Colonic mucosa (tissue), 4 donors: ENCODE measurements at places on chromosomes 6 and 20. TPM values are rescaled to one million over a fixed set of nuclear protein-coding genes. Genes with fewer than 3 reads are reported as not detected.
A peak's percentile ranks its signal among the peaks of the same experiment; 100 is the strongest.

GRCh38 chr6:53306819-53307347 lies 41.9 kb downstream of the ELOVL5 start:
- no peak for DNase-seq

GRCh38 chr6:50961611-50962010 lies 142.9 kb downstream of the TFAP2B start:
- DNase-seq: no peak

DNA sequence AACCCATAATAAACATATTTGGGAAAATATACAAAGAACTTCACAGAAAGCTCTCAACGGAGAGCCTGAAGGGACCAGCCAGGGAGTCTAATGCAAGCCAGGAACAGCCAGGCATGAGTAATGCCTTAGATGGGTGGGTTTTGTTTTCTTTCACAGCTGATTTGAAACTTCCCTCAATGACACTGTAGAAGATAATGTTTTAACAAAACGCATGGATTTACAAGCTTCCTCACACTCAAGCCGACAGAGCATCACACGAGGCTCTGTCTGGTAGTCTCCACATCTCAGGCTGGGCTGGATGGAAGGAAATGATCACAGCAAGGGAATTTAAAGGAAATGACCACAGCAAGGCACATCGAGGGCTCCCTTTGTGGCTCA lies 113.9 kb downstream of the GMPR start:
- DNase-seq: no peak

GRCh38 chr6:130769861-130770260 lies 57.3 kb upstream of the SMLR1 start:
- DNase-seq: no peak

DNA sequence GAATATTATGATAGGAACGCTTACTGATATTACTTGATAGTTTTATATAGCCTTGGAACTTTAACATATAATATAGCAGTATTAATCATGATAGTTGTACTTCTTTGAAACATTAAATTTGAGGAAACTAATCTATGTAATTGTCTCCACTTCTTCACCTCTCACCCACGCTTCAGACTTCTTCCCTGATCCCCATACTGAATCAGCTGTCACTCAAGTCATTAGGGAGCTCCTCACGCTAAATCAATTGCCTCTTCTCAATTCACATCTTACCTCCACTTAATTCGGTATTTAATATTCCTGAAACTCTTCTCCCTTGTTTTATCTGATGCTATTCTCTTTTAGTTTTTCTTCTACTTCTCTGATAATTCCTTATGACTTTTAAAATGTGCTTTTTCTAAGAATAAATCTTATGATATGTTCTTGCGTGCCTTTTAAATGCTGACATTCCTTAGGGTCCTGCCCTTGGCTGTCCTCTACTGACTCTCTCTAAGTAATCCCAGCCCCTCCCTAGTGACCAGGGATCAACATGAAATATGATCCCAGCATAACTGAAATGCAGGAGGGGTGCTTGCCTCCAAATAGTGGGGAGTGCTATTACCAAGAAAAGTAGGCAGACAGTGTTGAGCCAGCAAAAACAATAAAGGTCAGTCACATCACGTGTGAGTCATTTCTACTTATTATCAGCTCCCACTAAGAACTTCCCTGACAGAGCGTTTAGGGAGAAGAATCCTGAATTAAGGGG lies 9.9 kb downstream of the ANKRD66 start:
- DNase-seq: no peak

DNA sequence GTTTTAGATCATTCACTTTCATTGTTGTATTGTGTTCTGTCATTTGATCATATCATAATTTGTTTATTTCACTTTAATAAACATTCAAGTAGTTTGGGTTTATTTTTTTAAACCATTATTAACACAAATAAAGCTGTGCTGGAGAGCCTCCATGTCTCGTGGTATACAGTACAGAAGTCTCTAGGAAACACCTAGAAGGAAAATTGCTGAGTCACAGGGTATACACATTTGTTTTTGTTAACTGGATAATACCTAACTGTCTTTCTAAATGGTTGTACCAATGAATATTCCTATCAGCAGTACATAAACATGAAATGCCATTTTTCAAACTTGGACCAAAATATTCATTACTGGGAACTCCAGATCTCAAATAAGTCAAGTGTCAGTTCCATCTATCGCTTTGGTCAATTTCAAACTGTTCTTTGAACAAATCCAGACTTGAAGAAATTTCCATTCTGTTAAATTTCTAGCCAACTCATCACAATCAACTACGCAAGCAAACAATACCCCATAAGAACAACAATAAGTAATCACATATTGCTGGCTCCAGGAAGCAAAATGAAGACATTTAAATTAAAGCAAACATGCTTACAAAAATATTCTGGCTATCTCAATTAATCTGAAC lies 138.1 kb downstream of the ATXN1 start:
- no peak for DNase-seq

DNA sequence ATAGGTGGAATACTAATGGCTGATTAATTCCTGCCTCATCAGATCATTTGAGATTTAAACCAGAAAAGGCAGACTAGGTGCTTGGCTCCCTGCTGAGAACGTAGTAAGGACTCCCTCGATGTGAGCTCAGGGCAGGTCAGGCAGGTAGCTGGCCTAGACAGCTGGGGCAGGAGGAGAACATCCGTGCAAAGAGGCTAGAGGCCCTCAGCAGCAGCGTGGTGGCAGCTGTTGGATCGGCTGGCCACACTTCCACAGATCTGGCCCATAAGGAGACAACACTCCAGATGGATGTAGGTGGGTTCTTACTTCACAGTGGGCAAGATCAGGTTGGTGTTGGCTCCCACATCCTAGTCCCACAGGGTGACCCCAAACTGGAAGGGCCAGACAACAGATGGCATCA lies 38.5 kb downstream of the EYA2 start:
- no peak for DNase-seq

GRCh38 chr6:14921878-14922671 lies 323.8 kb upstream of the JARID2 start:
- peak; percentile 29 for DNase-seq

- no peak for DNase-seq
Measured at GRCh38 chr20:62335532-62335931, 31.6 kb downstream of the LAMA5 start.

- DNase-seq: peak; percentile 81
Measured at GRCh38 chr6:36752187-36752885, 54.7 kb downstream of the RAB44 start.

DNA sequence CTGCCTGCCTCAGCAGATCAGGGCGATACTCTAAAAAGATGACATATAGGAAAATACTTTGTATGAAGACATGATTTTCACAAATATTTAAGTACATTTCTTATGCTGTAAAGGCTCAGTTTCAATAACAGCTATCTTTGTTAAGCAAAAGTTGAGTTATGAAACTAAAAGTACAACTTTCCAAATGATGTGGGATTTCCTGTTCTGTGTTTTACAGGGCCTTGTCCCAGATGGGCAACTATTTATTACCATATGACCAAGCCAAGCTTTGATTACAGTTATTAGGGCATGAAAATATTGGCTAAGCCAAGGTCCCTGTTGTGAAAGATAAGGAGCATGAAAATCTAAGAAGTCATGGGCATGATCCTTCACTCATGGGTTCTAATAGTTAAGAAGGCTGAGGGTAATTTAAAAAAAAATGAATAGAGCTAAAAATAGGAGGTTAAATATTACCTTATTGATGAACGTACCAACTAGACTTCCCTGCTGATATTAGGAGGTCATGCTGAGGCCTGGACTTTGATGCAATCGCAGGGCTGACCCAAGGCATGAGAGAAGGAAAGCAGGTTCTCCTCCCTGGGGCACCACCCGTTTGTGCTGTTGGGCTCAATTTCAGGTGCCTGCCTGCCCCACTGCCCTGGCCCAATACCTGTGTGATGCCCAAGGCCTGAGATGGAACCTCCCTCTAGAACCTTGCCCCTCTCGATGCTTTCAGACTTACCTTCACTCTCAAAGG lies 294.4 kb upstream of the PRDM1 start:
- no peak for DNase-seq

- DNase-seq: no peak
Measured at GRCh38 chr6:159931846-159932245, 37.0 kb upstream of the IGF2R start.

- DNase-seq: no peak
Measured at GRCh38 chr6:53464483-53464882, 80.4 kb downstream of the GCLC start.

- peak; percentile 82 for DNase-seq
Measured at GRCh38 chr20:57432862-57433491, 41.8 kb downstream of the RBM38 start.

DNA sequence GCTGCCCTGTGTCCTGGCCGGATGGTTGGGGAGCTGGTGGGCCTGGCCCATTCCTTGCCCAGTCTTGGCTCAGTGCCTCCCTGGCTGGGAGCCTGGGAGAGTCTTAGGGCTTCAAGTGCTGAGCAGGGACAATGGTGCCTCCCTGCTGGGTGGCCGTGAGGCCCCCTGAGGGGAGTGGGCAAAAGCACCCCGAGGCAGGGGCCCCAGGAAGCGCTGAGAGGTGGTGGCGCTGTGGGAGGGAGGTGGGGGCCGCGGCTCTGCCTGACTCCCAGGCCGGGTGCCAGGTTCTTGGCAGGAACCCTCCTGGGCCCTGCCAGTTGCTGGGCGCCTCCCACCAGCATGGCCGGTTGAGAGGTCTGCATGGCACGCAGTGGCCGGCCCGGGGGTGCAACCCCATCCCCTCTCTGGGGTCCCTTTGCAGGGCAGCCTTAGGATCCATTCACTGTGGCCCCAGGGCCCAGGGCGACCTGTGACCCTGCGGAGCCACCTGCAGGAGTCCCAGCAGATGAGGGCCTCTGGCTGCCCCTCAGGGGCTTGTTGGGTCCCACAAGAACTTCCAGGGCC lies 9.2 kb upstream of the RPS21 start:
- no peak for DNase-seq

- DNase-seq: no peak
Measured at GRCh38 chr20:10449270-10449669, 14.2 kb downstream of the SLX4IP start.

DNA sequence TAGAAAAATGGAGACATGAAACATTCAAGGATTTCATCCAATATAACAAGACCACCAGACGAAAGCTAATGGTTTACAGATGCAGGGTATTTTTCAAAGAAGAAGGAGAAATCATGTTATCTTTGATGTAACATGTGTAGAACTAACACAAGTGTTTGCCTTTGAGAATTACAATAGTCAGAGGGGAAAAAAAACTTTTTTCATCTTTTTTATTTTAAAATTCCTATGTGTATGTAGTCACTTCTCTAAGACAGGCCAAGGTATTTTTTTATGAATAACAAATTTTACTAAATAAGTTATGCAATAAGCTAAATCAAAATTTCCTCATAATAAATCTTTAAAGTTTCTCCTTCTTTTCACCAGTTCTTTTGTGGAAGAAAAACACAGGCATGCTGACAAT lies 161.4 kb downstream of the PDE7B start:
- DNase-seq: no peak

DNA sequence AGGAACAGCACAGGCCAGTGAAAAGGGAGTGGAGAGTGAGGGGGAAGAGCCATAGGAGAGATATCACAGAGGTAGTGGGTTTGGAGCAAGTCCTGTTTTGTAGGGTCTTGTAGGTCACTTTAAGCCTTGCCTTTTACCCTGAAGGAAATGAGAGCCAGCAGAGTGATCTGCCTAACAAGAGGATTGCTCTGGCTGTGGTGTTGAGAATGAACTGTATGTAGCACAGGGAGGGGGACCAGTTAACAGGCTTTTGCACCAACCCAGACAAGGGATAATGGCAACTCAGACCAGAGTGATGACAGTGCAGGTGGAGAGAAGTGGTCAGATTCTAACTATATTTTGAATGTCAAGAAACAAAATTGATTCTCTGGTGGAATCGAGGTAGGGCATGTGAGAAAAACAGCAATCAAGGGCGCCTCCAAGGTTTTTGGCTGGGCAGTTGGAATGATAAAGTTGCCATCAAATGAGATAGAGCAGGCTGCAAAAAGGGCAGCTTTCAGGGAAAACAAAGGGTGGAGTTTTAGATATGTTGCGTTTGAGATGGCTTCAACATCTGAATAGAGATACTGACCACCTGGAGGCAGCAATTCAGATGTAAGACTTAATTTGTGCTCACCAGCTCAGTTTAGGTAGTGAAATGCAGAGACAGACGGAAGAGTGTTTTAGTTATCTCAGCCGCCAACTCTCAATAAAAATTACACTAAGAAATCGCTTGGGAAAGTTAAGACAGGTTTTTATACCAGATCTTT lies 134.4 kb upstream of the BTBD3 start:
- no peak for DNase-seq

- no peak for DNase-seq
Measured at GRCh38 chr6:147793871-147794643, 285.6 kb downstream of the SAMD5 start.

Gene TGM6
- not detected for total RNA-seq

Gene OLIG3
- not detected for total RNA-seq

Gene EMILIN3
- total RNA-seq: 0.20 TPM

Gene FHL5
- total RNA-seq: 1.0 TPM

Gene HNF4A
- 346 TPM for total RNA-seq

Gene ZNF334
- 1.3 TPM for total RNA-seq
